ENCODE measurements at places on chromosomes 2 and 18.

DNA sequence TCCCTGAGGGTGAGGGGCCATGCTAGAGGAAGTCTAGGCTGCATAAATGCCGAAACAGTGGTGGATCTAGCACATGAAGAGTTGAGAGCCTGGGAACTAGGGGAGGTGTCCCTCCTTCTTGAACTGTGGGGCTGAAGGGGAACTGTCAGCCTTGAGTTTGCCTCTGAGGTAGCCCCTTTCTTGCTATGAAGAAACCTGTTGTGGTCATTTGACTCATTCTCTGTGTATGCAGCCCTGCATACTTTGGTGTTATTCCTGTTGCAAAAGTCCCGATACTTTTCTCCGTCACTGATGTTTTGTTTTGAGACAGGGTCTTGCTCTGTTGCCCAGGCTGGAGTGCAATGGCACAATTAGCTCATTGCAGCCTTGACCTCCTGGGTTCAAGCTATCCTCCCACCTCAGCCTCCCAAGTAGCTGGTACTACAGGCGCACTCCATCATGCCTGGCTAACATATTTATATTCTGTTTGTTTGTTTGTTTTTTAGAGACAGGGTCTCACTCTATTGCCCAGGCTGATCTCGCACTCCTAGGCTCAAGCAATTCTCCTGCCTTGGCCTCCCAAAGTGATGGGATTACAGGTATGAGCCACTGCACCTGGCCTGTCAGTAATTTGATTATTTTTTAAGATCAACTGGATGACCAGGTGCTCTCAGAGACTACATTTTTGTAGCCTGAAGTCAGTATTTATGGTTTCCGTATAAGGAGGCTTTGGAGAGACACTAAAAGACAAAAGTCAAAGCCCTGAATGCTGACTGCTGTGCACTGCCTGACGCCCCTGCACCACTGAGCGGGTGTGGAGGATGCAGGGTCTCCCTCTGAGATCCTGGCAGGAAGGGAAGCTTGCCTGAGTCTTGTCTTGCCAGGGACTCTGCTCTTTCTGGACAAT lies 126.0 kb upstream of the MSH6 start:
- no peak for DNase-seq

- no peak for DNase-seq
Measured at GRCh38 chr2:183035954-183036669, 2.1 kb downstream of the NCKAP1 start.

DNA sequence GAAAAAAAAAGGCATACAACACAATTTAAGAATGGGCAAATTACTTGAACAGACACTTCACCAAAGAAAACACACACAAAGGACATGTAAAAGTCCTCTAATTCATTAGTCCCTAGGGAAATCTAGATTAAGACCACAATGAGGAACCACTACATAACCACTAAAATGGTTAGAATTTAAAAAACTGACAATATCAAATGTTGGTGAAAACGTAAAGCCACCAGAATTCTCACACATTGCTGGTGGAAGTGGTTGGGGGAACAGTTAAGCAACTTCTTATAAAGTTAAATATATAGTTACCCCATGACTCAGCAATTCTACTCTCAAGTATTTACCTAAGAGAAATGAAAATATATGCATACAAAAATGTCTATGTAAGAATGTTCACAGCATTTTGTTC lies 11.8 kb downstream of the RTN4 start:
- DNase-seq: no peak

DNA sequence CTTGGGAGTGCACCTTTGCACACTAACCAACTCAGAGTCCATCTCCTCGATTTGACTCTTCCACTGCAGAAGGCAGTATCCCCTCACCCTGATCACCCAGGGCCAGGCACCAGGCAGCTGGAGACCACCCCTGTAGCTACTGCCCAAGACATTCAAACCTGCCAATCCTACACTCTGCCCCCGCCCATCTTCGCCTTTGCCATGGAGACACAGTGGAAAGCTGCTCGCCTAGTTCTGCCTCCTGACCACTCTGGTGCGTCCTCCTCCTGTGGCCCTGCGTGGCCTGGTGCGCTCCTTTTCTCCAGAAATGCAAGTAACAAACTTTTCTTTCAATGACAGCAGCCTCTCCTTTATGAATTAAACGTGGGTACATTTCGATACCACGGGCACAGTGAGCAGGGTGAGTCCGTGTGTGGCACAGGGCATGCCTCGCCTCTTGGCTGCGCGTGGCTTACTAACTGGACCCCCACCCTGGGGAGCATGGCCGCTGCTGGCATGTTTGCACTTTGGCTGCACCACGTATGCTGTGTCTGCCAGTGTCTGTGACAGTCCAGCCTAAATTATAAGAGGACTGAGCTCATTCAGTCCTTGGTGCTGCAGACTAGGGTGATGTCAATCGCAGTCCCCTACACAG lies 47.6 kb downstream of the LONRF2 start:
- no peak for DNase-seq

DNA sequence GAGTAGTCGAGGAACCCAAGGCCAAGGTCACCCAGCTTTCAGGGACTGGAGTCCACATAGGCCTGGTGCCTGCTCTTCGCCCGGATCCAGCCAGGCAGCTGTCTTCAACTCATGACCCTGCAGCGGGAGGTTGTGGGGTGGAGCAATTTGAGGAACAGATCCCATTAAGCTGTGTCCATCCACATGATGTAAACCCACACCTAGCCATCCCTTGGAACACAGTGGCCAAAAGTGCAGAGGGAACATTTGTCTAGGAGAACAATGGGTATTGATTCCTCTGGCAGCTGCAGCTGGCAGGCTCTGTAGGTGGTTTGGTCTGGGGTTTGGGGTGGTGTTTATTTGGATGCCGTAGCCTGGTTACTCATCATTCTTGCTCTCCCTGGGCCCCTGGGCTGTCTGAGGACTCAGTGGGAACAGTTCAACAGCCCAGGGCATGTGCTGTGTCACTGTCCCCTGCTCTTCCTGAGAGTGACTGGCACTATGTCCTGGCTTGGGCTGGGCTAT lies 99.4 kb downstream of the TFCP2L1 start:
- DNase-seq: peak; percentile 76

DNA sequence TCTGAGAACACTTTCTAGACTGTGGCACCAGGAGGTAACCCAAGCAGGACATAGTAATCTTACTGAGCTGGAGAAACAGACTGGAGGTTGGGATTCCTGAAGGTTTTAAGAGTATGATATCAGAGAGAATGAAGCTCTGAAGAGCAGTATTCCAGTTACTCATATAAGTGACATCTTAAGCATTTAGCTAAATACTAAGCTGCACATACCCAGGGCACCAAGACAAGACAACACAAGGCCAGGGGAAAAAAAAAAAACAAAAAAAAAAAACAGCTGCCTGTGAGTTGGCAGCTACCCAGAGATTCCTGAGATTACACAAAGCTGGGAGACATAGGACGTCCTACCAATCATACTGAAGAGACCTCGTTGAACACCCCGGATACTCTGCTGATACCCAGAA lies 175.8 kb downstream of the SRBD1 start:
- DNase-seq: no peak

DNA sequence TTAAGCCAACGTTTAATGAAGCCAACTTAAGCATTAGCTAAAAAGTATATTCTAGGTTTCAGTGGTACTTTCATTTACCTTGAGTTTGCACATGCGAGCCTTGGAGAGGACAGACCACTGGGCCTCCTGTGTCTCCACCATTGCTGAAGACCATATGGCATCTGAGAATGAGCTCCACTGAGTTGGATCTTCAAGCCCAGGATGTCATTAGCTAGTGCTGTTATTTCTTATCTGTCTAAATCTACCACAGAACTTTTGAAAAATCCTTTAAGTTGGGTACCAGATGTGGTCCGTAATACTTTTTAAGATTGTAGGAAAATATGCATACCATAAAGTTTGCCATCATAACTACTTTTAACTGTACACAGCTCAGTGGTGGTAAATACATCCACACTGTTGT lies 161.8 kb downstream of the NCK2 start:
- no peak for DNase-seq

- no peak for DNase-seq
Measured at GRCh38 chr2:208488686-208489564, 82.3 kb downstream of the PTH2R start.

DNA sequence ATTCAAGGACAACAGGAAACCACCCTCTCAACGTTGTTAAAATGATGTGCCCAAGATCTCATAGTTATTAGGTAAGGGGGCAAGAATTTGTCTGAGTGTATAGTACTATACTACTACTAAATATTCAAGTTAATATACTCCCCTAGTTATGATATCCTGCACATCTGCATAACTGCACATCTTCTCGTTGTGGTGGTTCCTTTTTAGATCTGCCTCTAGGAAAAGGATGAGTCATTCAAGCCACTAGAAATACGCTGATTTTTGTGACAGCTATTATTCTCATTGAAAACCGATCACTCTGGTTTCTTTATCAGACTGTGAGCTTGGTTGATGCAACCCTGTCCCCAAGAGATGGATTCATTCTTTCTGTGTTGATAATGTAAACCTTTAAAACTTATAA lies 1067.0 kb upstream of the FANCL start:
- DNase-seq: no peak

- DNase-seq: no peak
Measured at GRCh38 chr2:191835539-191836350, 11.1 kb downstream of the CAVIN2 start.

DNA sequence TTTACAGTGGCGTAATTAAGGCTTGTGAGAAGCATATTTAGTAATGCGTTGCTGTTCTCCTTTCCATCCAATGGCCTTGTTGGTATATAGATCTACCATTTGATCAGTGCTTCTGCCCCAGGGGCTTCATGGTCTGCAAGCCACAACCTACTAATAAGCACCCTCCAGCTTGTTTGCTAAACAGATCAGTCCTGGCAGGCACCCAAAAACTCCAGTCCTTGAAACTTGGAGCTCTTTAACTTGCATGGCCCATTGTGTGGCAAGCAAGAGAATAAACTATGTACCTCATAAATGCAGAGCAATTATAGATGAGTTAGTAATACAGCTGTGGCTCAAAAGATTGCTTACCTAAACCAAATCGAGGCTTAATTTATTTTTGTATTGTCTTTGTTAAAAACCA lies 158.5 kb downstream of the FTCDNL1 start:
- no peak for DNase-seq

- no peak for DNase-seq
Measured at GRCh38 chr2:70173520-70173919, 17.3 kb downstream of the C2orf42 start.

DNA sequence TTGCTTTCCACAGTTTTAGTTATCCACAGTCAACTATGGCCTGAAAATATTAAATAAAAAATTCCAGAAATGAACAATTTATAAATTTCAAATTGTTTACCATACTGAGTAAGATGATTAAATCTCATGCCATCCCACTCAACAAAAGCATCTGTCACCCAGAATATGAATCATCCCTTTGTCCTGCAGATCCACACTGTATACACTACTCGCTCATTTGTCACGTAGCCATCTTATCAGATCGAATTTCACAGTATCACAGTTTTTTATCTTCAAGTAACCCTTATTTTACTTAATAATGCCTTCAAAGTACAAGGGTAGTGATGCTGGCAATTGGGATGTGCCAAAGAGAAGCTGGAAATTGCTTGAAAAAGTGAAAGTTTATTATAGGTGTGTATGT lies 291.8 kb upstream of the LRATD1 start:
- DNase-seq: no peak

GRCh38 chr18:76712511-76713140 lies 109.7 kb upstream of the ZNF236 start:
- DNase-seq: no peak

DNA sequence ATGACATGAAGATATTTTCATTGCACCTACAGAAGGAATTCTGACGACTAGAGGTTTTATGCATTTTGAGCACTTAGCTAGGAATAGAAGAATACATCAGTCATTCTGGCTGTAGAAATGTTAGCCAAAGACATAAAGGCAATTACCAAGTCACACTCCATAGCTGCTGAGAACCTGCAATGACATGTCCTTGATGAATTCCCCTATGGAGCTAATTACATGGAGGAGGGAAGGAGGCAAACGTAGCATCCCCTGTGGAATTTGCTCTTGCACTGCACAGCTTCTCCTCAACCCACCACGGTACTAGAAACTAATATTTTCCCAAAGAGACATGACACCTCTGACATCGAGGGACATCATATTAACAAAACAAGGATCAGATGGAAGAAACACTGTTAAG lies 174.0 kb upstream of the SESTD1 start:
- no peak for DNase-seq

DNA sequence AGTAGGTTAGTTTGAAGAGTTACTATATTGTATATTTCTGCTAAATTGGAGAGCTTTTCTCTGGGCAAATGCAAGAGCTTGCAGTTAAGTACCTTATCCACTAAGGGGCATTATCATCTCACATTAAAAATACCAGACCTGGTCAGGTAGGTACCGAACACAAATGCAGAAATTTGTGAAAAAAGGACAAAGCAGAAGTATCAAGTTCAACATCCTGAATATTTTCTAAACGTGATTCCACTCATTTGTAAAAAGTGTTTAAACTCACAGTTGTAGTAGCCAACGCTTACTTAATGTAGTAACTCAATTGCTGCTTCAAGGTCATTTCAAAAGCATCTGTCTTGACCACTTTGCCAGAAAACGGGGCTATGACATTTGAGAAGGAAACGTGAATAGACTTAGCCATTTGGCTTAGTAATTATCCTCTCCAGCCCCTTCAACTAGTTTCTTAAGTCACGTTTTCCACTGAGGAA lies 52.1 kb downstream of the CYRIA start:
- DNase-seq: no peak

GRCh38 chr2:222946700-222947287 lies 86.0 kb downstream of the ACSL3 start:
- no peak for DNase-seq

GRCh38 chr18:52228166-52228565 lies 111.8 kb upstream of the DCC start:
- DNase-seq: no peak

DNA sequence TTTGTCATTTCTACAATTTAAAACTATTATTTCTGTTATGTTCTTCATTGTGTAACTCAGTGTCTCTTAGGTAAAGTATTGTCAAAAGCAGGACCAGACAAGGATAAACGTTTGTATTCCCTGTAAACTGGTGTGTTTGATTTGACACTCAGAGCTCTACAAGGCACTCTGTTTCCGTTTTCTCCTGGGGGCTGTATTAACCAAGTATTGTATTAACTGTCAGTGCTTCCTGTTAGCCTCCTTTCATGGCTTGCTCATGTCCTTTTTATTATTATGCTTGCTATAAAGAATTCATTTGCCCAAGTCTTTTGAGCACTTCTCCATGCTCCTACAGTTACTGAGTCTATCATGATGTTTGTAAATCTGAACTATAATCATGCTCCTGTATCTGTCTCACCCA lies 323.7 kb downstream of the LPIN1 start:
- DNase-seq: no peak

GRCh38 chr2:60275958-60276357 lies 277.5 kb downstream of the BCL11A start:
- no peak for DNase-seq

- DNase-seq: no peak
Measured at GRCh38 chr2:45575881-45576280, 35.2 kb downstream of the SRBD1 start.

GRCh38 chr2:169509298-169509885 lies at the start of gene KLHL41:
Gene KLHL41, plus strand, starts transcription at chr2:169509702. Its CDS starts 77 bp downstream, at chr2:169509779.
- DNase-seq: no peak

GRCh38 chr2:5730386-5730785 lies 38.2 kb downstream of the SOX11 start:
- no peak for DNase-seq

- no peak for DNase-seq
Measured at GRCh38 chr2:174611854-174612253, 14.2 kb upstream of the WIPF1 start.
